ENCODE measurements at places on chromosomes 11 and 22. TPM values are rescaled to one million over a fixed set of nuclear protein-coding genes. Genes with fewer than 3 reads are reported as not detected.

DNA sequence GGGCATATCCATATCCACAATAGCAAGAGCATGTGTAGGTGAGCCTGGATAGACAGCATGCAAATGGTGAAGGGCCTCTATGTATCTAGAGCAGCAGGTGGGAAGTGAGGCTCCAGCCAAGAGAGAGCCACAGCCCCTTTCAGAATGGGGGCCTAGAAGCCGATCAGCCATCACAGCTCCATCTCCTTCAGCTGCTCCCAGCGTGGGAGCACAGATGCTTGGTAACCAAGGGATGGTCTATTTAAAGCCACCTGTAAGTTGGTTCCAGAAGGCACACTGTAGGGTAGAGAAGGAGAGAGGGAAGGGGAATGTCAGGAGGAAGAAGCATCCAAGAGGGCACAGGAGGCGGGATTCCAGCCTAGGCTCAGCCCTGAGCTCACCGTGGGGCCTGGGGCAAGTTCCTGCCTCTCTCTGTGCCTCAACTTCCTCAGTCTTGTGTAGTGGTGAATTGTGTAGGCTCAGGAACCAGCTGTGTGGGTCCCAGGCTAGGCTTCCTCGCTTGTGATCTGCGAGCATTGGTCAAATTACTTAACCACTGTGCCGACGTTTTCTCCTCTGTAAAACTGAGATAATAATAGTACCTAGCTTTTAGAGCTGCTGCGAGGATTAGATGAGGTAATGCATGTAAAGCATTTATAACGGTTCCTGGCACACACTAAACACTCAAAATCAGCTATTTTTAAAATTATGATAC lies 122.9 kb upstream of the NAV2 start:
- DNase-seq = no peak

NPAS4 gene
- total RNA-seq = not detected

BIRC2 gene
- total RNA-seq = 41.1 TPM

GRCh38 chr11:88520391-88520790 lies 182.9 kb upstream of the CTSC start:
- DNase-seq = no peak

- DNase-seq = no peak
Observed at GRCh38 chr22:27761665-27762064, 39.9 kb downstream of the MN1 start.

RAB38 gene
- 1.6 TPM for total RNA-seq

GRCh38 chr11:134278356-134278755 lies 2.2 kb downstream of the GLB1L3 start:
- no peak for DNase-seq

DNA sequence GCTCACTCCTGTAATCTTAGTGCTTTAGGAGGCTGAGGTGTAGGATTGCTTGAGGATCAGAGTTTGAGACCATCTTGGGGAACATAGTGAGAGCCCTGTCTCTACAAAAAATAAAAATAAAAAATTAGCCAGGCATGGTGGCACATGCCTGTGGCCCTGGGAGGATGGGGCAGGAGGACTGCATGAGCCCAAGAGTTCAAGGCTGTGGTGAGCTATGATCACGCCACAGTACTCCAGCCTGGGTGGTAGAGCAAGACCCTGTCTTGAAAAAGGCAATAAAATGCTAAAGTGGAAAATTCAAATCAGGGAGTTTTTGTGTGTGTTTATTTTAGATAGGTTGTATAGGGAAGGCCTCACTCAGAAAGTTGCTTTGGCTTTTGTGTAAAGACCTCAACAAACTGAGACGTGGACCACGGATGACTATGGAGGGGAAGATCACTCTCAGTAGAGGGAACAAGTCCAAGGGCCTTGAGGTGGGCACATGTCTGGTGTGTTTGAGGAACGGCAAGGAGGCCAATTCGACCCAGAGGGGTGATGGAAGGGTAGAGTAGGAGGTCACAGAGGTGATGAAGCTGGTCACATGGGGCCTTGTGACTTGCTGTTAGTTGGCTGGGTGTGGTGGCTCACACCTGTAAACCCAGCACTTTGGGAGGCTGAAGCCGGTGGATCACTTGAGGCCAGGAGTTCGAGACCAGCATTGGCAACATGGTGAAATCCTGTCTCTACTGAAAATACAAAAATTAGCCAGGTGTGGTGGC lies 35.7 kb downstream of the WEE1 start:
- DNase-seq = no peak

Measured in H4 (cell line).